Epithelial cell of esophagus (primary cell): ENCODE measurements at places on chromosomes 2 and 18.
A peak's percentile ranks its signal among the peaks of the same experiment; 100 is the strongest.

DNA sequence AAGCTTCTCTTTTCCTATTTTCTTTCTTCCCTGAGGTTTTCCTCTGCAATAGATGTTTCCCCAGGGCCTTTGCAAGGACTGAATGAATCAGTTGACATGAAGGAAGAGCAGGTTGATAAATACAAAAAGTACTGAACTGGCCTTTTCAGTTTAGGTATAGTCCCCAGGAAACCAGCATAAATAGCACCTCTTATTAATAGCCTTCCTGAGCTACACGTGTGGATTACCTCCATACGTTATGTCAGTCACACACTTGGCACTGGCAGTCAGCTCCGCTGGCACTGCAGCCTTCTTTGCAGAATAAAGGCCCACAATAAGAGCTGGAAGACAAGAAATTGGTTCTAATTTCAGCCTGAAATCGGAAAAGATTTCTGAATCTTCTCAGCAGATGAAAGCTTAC is 60.7 kb downstream of the KCTD18 start:
- DNase-seq = no peak

GRCh38 chr2:641164-641871 is 35.9 kb downstream of the TMEM18 start:
- no peak for DNase-seq

DNA sequence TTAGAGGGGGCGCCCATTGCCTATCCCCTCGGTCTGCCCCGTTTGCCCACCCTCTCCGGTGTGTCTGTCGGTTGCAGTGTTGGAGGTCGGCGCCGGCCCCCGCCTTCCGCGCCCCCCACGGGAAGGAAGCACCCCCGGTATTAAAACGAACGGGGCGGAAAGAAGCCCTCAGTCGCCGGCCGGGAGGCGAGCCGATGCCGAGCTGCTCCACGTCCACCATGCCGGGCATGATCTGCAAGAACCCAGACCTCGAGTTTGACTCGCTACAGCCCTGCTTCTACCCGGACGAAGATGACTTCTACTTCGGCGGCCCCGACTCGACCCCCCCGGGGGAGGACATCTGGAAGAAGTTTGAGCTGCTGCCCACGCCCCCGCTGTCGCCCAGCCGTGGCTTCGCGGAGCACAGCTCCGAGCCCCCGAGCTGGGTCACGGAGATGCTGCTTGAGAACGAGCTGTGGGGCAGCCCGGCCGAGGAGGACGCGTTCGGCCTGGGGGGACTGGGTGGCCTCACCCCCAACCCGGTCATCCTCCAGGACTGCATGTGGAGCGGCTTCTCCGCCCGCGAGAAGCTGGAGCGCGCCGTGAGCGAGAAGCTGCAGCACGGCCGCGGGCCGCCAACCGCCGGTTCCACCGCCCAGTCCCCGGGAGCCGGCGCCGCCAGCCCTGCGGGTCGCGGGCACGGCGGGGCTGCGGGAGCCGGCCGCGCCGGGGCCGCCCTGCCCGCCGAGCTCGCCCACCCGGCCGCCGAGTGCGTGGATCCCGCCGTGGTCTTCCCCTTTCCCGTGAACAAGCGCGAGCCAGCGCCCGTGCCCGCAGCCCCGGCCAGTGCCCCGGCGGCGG is 1.7 kb downstream of the MYCN start:
- peak; percentile 8 for DNase-seq

DNA sequence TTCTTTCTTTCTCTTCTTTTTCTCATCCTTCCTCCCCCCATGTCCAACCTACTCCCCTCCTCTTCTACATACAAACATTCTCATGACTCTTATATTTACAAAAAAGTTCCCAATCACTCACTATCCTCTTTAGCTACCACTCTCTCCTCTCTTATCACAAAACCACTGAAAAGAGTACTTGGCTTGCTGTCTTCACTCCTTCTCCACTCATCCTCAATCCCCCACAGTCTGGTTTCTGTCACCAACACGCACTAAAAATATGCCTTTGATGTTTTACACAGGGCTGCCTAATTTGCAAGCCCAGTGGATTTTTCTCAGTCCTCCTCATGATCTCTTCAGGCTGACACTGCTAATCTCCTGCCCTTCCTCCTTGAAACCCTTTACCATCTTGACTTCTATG is 159.5 kb downstream of the TNS1 start:
- no peak for DNase-seq

- DNase-seq = no peak
Measured at GRCh38 chr2:8841932-8842331, 4.5 kb upstream of the KIDINS220 start.

- DNase-seq = no peak
Measured at GRCh38 chr2:236571145-236571544, 1.5 kb downstream of the ACKR3 start.

DNA sequence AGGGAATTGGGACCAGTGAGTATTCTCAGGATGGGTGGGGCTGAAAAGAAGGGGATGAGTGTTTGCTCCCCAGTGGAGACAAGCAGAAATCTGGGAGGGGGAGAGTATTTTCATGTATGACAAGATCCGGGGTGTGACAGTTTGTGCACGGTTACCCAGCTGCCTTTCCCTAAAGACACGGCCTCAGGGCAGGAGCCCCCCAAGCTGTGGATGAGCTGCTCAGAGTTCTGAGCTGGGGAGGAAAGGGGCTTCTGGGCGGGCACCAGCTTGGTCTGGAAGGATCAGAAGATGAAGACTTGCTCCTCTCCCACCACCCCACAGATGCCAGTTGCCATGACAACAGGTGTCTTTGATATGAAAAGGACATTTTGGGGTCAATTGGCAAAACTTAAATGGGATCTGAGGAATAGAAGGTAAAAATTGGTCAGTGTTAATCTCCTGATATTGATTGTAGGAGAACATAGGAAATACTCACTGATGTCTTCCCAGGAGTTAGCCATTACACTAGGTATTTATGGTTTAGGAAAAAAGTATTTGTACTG is 29.2 kb downstream of the ZCCHC2 start:
- DNase-seq = no peak

- peak; percentile 60 for DNase-seq
Measured at GRCh38 chr2:118202707-118203303, 114.5 kb downstream of the INSIG2 start.

- DNase-seq = no peak
Measured at GRCh38 chr2:70655786-70656185, 102.2 kb upstream of the TGFA start.

- DNase-seq = no peak
Measured at GRCh38 chr18:26868968-26869586, 3.6 kb upstream of the AQP4 start.

DNA sequence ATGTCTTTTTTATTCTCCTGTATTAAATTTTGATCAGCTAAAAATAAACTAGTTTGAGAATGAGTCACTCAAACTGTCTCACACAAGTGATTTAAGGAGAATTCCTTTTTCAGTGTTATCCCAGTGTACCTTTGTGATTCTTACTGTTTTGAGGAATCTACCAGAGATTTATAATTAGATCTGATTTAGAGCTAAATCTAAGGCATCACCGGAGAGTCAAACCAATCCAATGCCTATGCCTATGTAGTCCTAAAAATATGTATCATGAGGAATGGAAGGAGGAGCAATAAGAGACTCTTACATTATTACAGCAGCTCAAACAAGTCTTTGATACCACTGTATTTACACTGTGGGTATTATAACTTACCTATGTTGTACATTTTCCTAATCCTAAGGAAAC is 63.4 kb upstream of the CYP20A1 start:
- no peak for DNase-seq

DNA sequence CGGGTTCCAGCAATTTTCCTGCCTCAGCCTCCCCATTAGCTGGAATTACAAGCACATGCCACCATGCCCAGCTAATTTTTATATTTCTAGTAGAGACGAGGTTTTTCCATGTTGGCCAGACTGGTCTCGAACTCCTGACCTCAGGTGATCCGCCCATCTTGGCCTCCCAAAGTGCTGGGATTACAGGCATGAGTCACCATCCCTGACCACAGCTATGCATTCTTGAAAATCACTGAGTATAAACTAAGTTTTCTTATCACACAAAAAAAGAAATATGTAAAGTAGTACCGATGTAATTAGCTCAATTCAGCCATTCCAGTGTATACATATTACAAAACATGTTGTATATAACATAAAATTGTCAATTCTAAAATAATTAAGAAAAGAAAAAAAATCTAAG is 232.7 kb downstream of the MBD2 start:
- no peak for DNase-seq

- DNase-seq = peak; percentile 5
Measured at GRCh38 chr18:35732636-35733035, 151.1 kb downstream of the GALNT1 start.

DNA sequence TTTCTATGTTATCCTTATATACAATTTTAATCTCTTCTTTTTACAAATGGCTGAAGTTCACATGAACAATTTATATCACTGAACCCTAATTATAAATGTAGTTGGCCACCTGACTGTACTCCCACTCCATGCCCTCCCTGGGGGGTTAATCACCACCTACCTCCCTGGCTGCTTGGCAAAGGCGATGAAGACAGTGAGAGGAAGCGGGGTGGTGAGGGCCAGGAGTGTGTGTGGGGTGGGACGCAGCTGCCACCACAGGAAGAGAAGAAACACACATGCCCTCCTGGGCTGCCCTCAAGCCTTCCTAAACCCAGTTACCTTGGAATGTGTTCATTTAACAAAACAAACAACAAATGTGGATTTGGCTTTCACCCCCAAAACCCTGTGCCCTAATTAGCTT is 87.0 kb upstream of the REV1 start:
- no peak for DNase-seq

- peak; percentile 99 for DNase-seq
Measured at GRCh38 chr18:63683152-63683551, 19.6 kb upstream of the SERPINB11 start.

DNA sequence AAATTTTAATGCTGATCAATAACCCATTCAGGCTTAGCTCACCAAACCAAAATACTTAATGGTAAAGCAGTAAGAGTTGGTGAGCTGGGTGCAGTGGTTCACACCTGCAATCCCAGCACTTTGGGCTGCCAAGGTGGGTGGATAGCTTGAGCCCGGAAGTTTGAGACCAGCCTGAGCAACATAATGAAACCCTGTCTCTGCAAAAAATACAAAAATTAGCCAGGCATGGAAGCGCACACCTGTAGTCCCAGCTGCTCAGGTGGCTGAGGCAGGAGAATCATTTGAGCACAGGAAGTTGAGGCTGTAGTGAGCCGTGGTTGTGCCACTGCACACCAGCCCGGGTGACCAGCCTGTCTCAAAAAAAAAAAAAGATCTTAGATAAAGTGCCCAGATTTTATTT is 35.7 kb upstream of the MPP4 start:
- no peak for DNase-seq

DNA sequence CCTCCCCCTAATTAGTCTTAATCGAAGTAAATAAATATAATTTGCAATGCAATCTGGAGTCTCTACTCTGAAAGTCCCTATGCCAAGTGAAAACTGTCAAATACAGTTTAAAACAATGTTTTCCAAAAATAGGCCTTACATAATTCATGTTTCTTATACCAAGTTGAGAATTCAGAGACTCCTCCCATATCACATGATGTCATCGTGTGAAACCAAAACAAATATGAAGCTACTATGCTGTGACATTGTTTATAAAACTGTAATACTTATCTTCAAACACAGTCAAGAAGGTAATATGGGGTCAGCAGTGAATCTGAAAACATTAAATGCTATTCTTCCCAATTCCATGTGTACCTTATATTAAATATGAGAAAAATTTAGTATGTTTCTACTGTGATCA is 940.2 kb upstream of the FANCL start:
- no peak for DNase-seq

- no peak for DNase-seq
Measured at GRCh38 chr2:203997481-203997880, 60.9 kb downstream of the ICOS start.

DNA sequence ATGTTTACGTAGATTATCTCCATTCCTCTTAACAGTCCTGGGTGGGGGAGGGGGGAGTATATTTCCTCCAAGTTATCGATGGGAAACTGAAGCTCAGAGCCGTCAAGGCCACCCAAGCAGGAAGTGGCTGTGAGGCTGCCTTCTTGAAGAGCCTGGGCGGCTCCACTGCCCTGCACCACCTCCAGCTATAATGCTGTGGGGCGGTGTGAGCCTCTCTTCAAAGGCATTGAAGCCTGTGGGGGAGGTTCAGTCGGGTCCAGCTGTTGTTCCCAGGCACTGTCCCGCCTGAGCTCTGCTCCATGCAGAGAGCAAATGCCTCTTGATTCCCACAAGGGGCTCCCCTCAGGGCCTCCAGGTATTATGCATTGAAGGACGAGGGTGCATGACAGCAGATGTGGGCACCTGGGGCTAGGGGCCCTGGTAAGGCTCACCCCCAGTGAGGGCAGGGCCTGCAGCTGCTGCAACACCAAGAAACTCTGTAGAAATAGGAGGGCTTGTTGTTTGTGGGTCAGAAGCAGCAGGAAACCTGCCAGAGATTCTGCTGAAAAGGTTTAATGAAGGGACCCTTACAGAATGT is 29.5 kb upstream of the LAPTM4A start:
- no peak for DNase-seq
